ENCODE measurements at places on chromosomes 12 and 14.

- no peak for DNase-seq
Observed at GRCh38 chr12:110619534-110619953, 5.6 kb downstream of the TCTN1 start.

GRCh38 chr12:121673013-121673511 is 3.6 kb upstream of the MORN3 start:
- no peak for DNase-seq

DNA sequence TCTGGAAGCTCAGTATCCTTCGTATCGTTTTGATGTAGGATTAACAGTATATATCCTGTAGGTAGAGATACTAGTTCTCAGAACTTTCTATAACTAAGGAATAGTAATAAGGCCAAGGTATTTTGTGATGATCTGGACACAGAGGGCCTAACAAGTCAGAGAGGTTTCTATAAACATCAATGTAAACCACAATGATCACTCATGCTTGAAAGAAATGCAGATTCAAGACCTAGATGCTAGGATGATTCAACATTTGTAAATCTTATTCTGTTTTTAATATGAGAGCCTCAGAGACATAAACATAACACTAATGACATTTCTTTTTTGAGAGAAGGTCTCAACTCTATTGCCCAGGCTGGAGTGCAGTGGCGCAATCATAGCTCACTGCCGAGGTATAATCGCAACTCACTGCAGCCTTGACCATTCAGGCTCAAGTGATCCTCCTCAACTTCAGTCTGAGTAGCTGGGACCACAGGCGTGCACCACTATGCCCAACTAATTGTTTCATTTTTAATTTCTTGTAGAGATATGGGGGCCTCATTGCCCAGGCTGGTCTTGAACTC is 16.2 kb downstream of the SUPT16H start:
- no peak for DNase-seq

DNA sequence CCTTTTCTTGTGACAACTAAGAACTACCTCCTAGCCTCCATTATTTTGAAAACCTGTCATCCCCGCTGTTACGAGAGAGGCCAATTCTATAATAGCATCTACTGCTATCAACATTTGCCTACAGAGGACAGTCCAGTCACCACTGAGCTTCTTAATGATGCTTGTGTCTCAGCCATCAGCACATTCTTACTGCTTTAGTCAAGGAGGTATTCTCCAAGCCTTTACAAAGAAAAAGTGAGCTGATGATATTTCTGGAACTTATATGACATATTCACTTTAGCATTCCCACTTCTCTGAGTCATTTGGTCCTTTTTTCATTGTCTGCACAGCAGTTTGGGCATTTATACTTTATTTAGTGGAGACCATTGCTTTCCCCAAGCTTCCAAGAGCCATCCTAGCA is 497.7 kb upstream of the RPL10L start:
- DNase-seq, result no peak

- DNase-seq, result no peak
Observed at GRCh38 chr12:28053564-28053963, 81.0 kb upstream of the PTHLH start.

DNA sequence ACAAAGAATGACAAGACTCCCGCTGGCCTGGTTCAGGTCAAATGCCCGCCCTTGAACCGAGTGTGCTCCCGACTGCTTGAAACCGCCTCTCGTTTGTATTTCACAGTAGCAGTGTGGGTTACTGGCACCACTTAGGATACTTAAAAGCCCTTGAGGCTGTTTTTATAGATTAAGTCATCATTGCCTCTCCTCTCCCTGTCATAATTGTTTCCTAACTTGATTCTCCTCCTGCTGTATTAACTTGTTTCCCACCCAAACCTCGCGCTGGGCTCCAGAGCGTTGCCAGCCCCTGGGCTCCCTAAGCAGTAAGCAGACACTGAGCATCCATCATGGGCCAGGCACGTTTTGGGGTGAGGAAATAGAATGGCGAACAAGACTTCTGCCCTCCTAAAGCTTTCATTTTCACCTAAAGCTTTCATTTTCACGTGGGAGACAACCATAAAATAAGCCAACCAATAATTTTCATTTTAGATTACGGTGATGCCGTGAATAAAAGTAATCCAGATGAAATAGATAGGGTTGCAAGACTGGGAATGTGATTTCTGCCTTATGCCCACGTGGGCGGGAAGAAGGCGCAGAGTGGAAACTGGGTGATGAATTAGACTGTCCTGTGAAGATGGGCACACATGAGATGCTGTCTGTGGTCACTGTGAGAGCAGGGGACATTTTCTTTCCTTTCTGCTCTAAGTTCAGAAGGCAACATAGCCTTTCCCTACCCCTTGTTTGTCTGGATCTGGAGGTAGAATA is 97.5 kb downstream of the PPP2R5C start:
- DNase-seq, result no peak

- peak; percentile 51 for DNase-seq
Observed at GRCh38 chr12:109741970-109742703, 28.5 kb downstream of the FAM222A start.

- peak; percentile 84 for DNase-seq
Observed at GRCh38 chr14:102085948-102086708, 716 bp downstream of the HSP90AA1 start.

GRCh38 chr14:99810559-99810874 is 17.3 kb downstream of the EML1 start:
- no peak for DNase-seq

- DNase-seq, result no peak
Observed at GRCh38 chr12:6214633-6215032, 14.4 kb downstream of the CD9 start.

DNA sequence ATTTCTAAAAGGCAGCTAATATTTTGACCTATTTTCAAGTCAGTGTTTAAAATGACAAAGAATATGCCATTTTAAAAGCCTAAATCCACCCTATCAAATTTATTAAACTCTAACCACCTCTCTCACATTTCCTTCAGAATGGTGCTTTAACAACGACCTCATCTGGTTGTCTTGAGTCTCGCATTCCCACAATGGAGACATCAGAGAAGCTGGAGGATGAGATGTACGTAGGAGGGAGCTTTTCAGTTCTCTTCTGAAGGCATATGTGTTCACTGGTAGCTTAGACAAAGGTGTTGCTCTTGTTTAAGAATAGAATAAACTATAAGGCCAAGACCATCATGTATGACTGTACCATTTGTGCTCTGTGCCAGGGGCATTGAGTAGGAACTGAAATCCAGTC is 82.9 kb downstream of the BCL2L14 start:
- DNase-seq, result no peak

DNA sequence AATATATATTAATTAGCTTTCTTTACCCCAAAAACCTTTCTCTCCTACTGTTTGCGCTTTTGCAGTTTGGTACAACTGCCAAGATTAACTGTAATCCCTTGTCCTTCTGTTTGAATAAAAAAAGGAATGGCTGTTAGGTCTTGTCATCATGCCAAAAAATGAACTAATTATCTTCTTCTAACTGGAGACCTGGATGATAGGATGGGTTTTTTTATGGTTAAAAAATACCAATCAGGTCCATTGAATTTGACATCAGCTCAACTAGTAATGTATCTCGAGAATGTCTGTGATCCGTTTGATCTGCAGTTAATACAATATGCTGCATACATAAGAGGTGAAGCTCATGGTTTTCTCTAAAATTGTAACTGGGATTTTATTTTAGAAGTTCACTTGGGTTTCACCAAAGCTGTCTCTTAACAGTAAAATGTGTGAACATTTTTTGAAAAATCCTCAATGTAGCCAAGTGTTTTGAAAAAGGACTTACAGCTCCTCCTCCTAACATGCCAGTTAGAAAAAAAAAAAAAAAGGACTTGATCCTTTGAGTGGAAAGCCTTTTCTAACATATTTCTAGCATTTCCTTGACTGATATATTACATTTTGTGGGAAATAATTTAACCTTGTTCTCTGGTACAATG is 96.8 kb downstream of the SRGAP1 start:
- peak; percentile 53 for DNase-seq

DNA sequence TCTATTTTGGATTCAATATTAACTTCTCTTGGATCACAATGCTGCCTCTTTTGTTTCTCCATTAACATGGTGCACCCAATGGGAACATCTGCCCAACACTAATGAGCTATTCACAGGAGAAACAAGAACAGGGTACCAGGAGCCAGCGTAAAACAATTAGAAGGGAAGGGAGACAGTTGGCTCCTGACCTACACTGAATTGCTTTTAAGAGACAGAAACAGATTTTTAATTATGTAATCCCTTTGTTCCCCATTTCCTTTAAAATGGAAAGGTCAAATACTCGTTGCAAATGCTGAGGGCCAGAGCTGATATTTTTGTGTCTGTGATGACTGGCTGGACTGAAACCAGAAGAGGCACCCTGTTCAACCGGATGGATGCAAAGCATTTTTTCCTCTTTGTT is 108.3 kb downstream of the SEC23A start:
- DNase-seq, result peak; percentile 47

GRCh38 chr14:104588066-104588857 is 8.7 kb downstream of the C14orf180 start:
- no peak for DNase-seq

DNA sequence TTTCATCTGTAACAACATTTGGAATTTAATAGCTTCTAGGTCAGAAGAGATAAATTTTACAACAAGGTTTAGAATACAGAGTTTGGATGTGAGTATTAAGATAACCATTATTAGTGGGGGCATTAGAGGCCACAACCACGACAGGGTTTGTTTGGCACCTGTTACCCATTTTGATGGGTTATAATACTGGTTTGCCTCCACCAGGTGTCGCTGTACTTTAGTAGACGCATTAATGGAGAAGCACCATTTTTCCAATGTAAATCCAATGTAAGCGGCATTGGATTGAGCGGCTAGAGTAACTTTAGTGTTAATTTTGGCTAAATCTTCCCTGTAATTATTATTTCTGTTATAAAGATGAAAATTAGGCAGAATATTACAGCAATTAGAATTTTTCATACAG is 136.2 kb downstream of the SLCO1B3 start:
- no peak for DNase-seq

GRCh38 chr14:35821564-35822411 is 4.3 kb upstream of the BRMS1L start:
- peak; percentile 51 for DNase-seq

GRCh38 chr12:93618891-93619410 is 46.5 kb downstream of the SOCS2 start:
- no peak for DNase-seq

GRCh38 chr12:3929875-3930615 is 56.8 kb upstream of the PARP11 start:
- peak; percentile 67 for DNase-seq

- DNase-seq, result no peak
Observed at GRCh38 chr12:74801625-74802024, 264.0 kb downstream of the ATXN7L3B start.

- DNase-seq, result no peak
Observed at GRCh38 chr14:57652769-57653168, 159.1 kb upstream of the CCDC198 start.
